ENCODE measurements at places on chromosomes 2 and 18.

GRCh38 chr2:55617175-55618024 is at the start of gene PPP4R3B:
Gene PPP4R3B, minus strand, starts transcription at chr2:55617622. Its CDS starts 337 bp downstream, at chr2:55617285.
- peaks cover 36% of the 10 kb centered on the region for H3K36me3 ChIP-seq
- no peak within 1 kb of the TSS for H3K4me3 ChIP-seq
- H3K27me3 ChIP-seq, result no peaks in the 10 kb centered on the region
- no peak within 1 kb of the TSS for H3K27ac ChIP-seq

GRCh38 chr2:18247282-18248110 is 313.0 kb downstream of the RDH14 start:
- no peak overlapping the region for H3K4me3 ChIP-seq
- H3K27me3 ChIP-seq, result no peaks in the 10 kb centered on the region
- no peaks in the 10 kb centered on the region for H3K36me3 ChIP-seq
- H3K27ac ChIP-seq, result no peak overlapping the region
- no peak for DNase-seq

- no peak overlapping the region for H3K4me3 ChIP-seq
- H3K27ac ChIP-seq, result no peak overlapping the region
- peaks cover 22% of the 10 kb centered on the region for H3K27me3 ChIP-seq
- H3K36me3 ChIP-seq, result no peaks in the 10 kb centered on the region
- peak; percentile 19 for DNase-seq
These were observed 179.1 kb downstream of the ZFP36L2 start for GRCh38 chr2:43047187-43047780.

DNA sequence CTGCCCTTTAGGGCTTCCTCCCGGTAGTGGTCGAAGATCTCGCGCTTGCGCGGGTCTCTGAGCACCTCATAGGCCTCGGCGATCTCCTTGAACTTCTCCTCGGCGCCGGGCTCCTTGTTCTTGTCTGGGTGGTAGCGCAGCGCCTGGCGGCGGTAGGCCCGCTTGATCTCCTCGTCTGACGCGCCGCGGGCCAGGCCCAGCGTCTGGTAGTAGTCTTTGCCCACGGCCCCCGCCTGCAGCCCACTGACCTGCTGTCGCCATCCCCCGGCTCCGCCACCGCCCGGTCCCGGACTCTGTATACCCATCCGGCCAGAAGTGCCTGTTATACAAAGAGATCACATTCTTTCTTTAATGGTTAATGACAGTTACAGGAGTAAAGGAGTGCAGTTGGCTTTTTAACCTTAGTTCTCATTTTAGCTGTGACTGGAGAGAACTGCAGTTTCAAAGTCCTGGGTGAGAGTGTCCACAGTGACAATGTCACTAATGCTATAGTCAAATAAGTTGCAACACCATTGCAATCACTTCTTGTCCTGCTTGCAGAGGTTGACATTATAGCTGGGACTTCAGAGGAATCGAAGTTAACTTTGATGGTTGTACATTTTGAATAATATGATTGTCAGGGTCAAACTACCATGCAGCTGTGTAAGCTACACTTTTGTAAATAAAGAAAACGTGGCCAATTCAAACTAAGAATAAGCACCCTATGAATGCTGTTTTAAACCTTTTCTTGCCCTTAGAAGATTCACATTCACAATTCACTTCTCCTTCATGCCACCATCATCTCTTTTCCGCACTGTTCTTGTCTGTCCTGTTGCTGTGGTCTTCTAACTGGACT is 35.3 kb upstream of the CAVIN2 start:
- H3K36me3 ChIP-seq, result no peaks in the 10 kb centered on the region
- H3K4me3 ChIP-seq, result no peak overlapping the region
- H3K4me1 ChIP-seq, result no peaks in the 10 kb centered on the region
- DNase-seq, result no peak
- peaks cover 1% of the 10 kb centered on the region for H3K27me3 ChIP-seq

DNA sequence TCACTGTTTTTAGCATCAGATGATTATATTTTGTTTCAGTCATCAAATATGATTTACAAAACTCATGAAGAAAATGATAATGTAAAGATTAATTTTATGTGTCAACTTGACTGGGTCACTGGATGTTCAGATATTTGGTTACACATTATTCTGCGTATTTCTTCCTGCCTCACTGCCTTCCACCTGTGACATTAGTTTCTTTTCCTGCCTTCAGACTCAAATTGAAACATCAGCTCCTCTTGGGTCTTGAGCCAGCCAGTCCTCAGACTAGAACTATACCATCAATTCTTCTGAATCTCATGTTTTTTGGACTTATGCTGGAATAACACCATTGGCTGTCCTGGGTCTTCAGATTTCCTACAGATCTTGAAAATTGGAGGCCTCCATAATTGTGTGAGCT is 96.7 kb downstream of the ZNF385B start:
- no peak overlapping the region for H3K27ac ChIP-seq
- H3K27me3 ChIP-seq, result no peaks in the 10 kb centered on the region
- DNase-seq, result no peak
- no peaks in the 10 kb centered on the region for H3K36me3 ChIP-seq

DNA sequence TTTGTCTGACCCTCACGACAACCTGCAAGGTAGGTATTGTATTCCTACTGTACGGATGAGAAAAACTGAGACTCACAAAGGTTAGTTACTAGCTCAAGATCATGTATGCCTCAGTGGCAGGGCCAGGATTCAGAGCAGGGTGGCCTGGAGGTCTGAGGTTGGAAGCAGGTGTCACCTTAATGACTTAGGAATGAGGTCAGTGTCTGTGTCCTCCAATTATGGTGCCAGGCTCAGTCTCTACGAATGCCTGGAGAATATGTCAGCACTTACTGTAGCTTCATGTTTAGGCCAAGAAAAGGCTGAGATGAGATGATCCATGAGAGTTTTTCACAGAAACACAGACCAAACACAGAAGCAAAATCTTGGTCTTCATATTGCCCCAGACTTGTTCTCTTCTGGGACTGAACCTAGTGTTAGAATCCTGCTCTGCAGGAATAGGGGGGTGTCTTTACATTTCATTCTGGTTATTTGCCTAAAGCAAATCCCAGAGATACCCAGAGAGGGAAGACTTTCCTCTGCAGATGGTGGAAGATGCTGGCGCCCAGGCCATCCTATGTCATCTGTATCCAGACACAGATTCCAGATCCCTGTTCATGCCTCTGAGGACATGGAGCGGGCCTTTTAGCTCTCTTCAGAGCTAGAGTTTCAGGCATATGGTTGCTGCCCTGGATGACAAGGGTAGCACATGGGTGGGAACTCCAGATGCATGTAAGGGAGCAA is 16.3 kb upstream of the RAB10 start:
- H3K4me1 ChIP-seq, result peaks cover 17% of the 10 kb centered on the region
- no peak for DNase-seq
- no peak overlapping the region for H3K4me3 ChIP-seq
- H3K27me3 ChIP-seq, result peaks cover 2% of the 10 kb centered on the region

GRCh38 chr2:3148716-3149115 is 228.9 kb downstream of the EIPR1 start:
- no peak for DNase-seq
- peaks cover 9% of the 10 kb centered on the region for H3K36me3 ChIP-seq
- no peak overlapping the region for H3K27ac ChIP-seq
- no peaks in the 10 kb centered on the region for H3K27me3 ChIP-seq

- no peak for DNase-seq
- no peaks in the 10 kb centered on the region for H3K36me3 ChIP-seq
These were observed 8.7 kb downstream of the NPPC start for GRCh38 chr2:231917280-231918066.

- no peak overlapping the region for H3K27ac ChIP-seq
- no peak overlapping the region for H3K4me3 ChIP-seq
- DNase-seq, result no peak
- no peaks in the 10 kb centered on the region for H3K4me1 ChIP-seq
These were observed 77.2 kb downstream of the LTBP1 start for GRCh38 chr2:33023728-33024500.

- H3K27me3 ChIP-seq, result no peaks in the 10 kb centered on the region
- no peak for DNase-seq
- no peaks in the 10 kb centered on the region for H3K4me1 ChIP-seq
- no peak overlapping the region for H3K4me3 ChIP-seq
These were observed 64.1 kb downstream of the DTNA start for GRCh38 chr18:34773961-34774766.

GRCh38 chr2:101150306-101151145 is 656 bp downstream of the TBC1D8 start:
- H3K27me3 ChIP-seq, result peaks cover 72% of the 10 kb centered on the region
- no peak for DNase-seq
- H3K27ac ChIP-seq, result no peak overlapping the region
- H3K36me3 ChIP-seq, result no peaks in the 10 kb centered on the region

- H3K27me3 ChIP-seq, result peaks cover 12% of the 10 kb centered on the region
- no peaks in the 10 kb centered on the region for H3K36me3 ChIP-seq
- H3K4me3 ChIP-seq, result no peak overlapping the region
- no peak for DNase-seq
- no peaks in the 10 kb centered on the region for H3K4me1 ChIP-seq
These were observed 18.9 kb downstream of the TTR start for GRCh38 chr18:31610286-31611205.

GRCh38 chr2:10434886-10435819 is 13.0 kb downstream of the ODC1 start:
- H3K36me3 ChIP-seq, result peaks cover 14% of the 10 kb centered on the region
- peak; percentile 75 for DNase-seq
- H3K27me3 ChIP-seq, result peaks cover 12% of the 10 kb centered on the region

DNA sequence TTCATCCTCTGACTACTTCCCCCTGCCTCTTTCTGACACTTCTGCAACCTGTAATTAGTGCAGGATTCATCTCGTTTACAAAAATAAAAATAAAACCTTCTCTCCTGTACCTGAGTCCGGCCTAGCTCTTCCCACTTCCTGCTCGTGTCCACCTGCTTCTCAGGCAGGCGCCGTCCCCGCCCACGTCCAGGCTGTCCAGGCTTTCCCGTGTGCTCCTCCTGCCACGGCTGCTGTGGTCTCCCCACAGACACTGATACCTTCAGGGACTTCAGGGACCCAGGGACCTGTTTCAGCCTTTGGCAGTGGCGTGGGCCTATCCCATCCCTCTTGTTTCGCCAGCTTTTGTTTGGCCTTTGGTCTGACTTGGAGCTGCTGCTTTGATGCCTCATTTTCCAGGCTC is 272.5 kb downstream of the PHLPP1 start:
- no peak overlapping the region for H3K4me3 ChIP-seq
- no peaks in the 10 kb centered on the region for H3K36me3 ChIP-seq
- H3K4me1 ChIP-seq, result peaks cover 2% of the 10 kb centered on the region
- no peak for DNase-seq
- no peak overlapping the region for H3K27ac ChIP-seq

GRCh38 chr2:121085801-121086200 is 199.2 kb downstream of the TFCP2L1 start:
- H3K36me3 ChIP-seq, result no peaks in the 10 kb centered on the region
- DNase-seq, result no peak
- no peak overlapping the region for H3K27ac ChIP-seq
- no peak overlapping the region for H3K4me3 ChIP-seq
- no peaks in the 10 kb centered on the region for H3K4me1 ChIP-seq

GRCh38 chr2:112836163-112836560 is 417 bp downstream of the IL1B start:
- no peak overlapping the region for H3K27ac ChIP-seq
- no peak for DNase-seq
- no peaks in the 10 kb centered on the region for H3K36me3 ChIP-seq
- H3K4me3 ChIP-seq, result no peak overlapping the region
- peaks cover 11% of the 10 kb centered on the region for H3K4me1 ChIP-seq
- peaks cover 19% of the 10 kb centered on the region for H3K27me3 ChIP-seq

- DNase-seq, result no peak
- H3K4me3 ChIP-seq, result no peak overlapping the region
- H3K36me3 ChIP-seq, result peaks cover 5% of the 10 kb centered on the region
- H3K27ac ChIP-seq, result no peak overlapping the region
- peaks cover 22% of the 10 kb centered on the region for H3K27me3 ChIP-seq
These were observed 9.7 kb downstream of the HRH4 start for GRCh38 chr18:24470022-24470618.

DNA sequence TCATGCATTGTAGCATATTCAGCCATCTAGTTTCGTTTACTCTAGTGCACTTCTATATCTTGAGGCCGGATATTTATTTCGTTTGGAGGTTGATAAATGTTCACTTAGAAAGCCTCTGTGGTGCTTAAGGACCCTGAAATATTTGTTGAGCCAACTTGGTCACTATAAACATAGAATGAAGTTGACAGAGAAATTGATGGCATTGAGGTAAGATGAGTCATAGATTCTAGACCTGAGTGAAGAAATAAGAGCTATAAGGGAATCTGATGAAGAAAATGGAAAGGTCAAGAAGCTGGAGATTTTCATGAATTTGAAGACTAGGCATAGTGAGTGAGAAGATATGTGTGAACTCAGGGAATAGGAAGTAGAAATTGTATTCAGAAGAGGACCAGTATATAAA is 35.9 kb downstream of the EPC2 start:
- peaks cover 13% of the 10 kb centered on the region for H3K36me3 ChIP-seq
- no peak overlapping the region for H3K27ac ChIP-seq
- H3K27me3 ChIP-seq, result no peaks in the 10 kb centered on the region

DNA sequence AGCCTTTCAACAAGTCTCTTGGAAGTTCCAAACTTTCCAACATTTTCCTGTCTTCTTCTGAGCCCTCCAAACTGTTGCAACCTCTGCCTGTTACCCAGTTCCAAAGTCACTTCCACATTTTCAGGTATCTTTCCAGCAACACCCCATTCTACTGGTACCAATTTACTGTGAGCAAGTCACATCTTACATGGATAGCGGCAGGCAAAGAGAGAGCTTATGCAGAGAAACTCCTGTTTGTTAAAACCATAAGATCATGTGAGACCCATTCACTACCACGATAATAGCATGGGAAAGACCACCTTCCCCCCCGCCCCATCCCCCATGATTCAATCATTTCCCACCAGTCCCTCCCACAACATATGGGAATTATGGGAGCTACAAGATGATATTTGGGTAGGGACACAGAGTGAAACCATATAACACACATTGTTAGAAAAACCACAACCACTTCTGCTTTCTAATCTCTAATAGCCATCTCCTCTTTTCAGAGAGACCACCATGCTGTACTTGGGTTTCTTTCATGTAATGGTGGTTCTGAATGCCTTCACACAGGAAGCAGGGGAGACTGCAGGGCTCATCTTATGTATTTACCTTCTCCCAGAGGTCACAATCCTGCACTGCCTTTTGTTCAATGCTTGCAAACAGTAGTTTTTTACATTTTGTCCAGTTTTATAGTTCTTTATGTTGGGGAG is 46.0 kb upstream of the CALCRL start:
- no peak overlapping the region for H3K27ac ChIP-seq
- H3K27me3 ChIP-seq, result no peaks in the 10 kb centered on the region
- H3K4me3 ChIP-seq, result no peak overlapping the region

GRCh38 chr2:10717628-10718027 is 3.8 kb upstream of the ATP6V1C2 start:
- no peak for DNase-seq
- peaks cover 7% of the 10 kb centered on the region for H3K4me1 ChIP-seq
- H3K27me3 ChIP-seq, result peaks cover 50% of the 10 kb centered on the region
- no peak overlapping the region for H3K4me3 ChIP-seq
- H3K27ac ChIP-seq, result no peak overlapping the region

Measured in activated CD4-positive, alpha-beta memory T cell treated with anti-CD3 and anti-CD28 coated beads, Interleukin-2, amount 10 ng/mL, durations not matched to agents 7 days and 5 days (primary cell).